ENCODE measurements at places on chromosomes 7 and 10.

- DNase-seq = no peak
These were observed 21.6 kb upstream of the GTPBP4 start for GRCh38 chr10:966466-967235.

- no peak for DNase-seq
These were observed 38.0 kb downstream of the PSAP start for GRCh38 chr10:71812913-71813590.

DNA sequence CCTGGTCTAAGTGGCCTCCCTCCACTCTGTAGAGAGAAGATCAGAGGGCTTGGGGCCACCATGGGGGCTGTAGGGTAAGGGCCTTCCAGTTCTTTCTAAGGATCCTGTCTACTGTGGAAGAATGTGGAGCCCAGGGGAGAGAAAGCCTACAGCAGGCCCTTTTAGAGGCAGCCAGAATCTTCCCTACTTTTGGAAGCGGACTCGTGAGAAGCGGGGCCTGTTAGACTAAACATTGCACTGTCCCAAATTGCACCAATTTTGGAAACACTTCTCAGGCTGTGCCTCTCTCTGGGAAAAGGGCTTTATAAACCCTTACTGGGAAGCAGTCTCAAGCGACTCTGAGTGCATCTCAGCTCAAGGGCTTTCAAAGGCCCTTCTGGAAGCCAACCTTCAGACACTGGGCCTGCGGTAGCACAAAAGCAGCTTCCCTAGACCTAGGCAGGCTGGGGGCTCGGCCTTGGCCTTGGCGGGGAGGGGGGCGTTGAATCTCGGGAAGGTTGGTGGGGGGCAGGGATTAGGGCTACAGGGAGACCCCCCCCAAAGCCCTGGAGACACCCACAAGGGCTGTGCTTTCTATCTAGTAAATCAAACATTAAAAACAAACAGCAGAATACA lies 298.1 kb downstream of the GFRA1 start:
- no peak for DNase-seq

GRCh38 chr10:74651565-74651964 lies 174.8 kb upstream of the KAT6B start:
- DNase-seq = no peak

DNA sequence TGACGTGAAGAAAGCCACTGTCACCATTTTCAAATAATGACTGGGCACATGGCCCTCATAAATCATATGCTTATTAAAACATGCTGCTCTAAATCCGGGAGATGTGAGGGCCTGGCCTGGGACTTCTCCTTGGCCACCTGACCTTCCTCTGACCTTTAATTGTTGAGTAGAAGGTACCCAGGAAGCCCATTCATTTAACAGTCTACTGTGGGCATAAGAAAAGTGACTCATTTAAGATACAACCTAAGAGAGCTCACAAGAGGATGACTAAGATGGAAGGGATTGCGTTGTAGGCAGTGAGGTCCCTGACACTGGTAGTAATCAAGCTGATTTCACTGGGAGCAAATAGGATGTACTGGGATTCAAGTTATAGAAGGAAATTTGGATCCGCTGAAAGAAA lies 203.4 kb upstream of the GPR26 start:
- no peak for DNase-seq

DNA sequence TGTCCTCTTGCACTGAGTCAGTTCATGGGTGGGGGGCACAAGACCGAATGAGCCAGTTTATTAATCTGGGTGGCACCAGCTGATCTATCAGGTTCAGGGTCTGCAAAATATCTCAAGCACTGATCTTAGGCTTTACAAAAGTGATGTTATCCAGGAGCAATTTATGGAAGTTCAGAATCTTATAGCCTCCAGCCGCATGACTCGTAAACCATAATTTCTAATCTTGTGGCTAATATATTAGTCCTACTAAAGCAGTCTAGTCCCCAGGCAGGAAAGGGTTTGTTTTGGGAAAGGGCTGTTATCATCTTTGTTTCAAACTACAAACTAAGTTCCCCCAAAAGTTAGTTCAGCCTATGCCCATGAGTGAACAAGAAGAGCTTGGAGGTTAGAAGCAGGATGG lies 33.9 kb downstream of the AKR1C8 start:
- DNase-seq = no peak

GRCh38 chr10:46553238-46554049 lies 3.0 kb downstream of the GPRIN2 start:
- no peak for DNase-seq

DNA sequence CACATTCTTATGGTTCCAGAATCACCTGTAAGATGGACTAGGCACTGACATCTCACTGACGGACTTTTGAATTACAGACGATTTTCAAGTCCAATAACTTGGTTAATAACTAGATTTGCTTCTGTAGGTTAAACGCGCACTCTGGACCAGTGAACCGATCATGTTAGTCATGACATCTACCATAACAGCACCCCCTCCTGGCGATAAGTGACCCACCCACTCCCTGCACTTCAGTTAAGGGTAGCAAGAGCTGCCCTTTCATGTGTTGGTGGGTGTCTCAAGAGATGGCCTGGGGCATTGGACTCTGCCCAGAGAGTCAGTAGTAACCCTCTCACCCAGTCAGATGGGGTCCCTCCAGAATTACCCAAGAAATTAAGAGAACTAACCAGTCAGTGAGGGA lies 12.9 kb downstream of the GRM8 start:
- no peak for DNase-seq

GRCh38 chr10:16992611-16993119 lies 136.9 kb downstream of the CUBN start:
- no peak for DNase-seq

DNA sequence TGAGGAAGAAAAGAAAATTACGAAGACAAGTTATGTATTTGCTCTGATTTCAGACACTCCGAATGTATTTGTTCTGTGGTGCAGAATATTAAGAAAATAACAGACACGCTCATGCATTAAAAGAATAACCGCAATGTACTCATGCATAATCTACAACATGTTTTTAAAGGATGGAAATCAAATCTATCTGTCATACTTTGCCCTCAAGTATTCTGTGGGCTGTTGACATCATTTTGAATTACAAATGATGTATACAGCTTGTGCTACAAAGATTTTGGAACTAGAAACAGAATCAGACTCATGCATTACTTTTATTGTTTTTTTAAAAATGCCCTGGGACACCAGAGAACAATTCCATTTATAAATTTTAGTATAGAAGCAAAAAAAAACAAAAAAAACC lies 69.9 kb downstream of the APBB1IP start:
- DNase-seq = no peak

DNA sequence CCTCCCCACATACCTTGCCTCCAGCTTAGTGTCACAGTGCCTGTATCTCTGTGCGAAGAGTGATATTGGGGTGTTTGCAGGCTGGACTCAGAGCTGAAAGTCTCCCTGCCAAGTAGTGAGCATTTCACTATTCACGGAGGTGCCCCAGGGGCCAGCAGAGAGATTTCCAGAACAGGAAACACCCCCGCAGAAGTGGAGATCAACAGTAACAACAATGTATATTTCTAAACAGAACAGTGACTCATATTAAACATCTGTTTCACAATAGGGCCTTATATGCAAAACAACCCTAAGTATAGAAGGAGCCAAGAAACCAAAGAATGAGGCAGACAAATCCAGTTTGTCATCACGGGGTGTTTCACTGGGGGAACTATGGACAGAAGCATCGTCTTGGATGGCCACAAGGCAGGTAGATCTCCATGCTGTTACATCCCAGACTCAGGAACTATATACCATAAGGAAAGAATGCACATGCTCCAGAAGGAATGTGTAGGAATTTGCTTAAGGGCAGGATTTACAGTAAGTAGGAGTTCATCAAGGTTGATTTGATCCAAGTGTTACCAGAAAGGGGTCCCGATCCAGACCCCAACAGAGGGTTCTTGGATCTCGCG lies 29.3 kb upstream of the CCL24 start:
- DNase-seq = peak; percentile 2

DNA sequence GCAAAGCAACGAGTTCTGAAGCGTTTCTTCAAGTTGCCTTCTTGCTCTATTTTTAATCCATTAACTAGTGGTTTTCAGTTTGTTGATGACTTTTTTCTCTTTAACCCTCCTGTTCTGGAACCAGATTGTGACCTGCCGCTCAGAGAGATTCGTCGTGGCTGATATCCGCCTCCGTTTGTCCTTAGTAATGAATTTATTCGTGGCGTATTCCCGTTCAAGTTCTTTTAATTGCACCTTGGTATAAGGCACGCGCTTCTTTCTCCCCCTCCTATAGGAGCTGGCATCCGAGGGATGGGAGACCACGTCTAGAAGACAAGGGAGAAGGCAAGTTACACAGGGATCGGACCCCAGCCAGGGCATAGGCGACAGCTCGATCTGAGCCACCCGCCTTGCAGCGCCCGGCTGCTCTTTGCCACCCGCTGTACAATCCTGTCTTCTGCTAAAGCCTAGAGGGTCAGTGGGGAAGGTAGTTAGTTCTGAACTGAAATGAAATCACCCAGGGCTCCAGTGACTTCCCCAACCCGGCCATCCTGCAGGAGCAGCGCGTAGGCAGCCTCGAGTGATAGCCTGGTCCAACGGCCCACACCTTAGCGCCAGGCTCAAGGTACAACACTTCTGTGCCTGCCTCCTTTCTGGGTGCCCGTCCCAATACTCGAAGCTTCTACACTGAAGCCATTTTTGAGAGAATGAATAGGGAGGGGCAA lies 1.6 kb downstream of the HOXA13 start:
- no peak for DNase-seq

GRCh38 chr10:21406595-21407193 lies 118.8 kb downstream of the SKIDA1 start:
- no peak for DNase-seq

GRCh38 chr10:103789771-103790201 lies 65.6 kb downstream of the SH3PXD2A start:
- no peak for DNase-seq

DNA sequence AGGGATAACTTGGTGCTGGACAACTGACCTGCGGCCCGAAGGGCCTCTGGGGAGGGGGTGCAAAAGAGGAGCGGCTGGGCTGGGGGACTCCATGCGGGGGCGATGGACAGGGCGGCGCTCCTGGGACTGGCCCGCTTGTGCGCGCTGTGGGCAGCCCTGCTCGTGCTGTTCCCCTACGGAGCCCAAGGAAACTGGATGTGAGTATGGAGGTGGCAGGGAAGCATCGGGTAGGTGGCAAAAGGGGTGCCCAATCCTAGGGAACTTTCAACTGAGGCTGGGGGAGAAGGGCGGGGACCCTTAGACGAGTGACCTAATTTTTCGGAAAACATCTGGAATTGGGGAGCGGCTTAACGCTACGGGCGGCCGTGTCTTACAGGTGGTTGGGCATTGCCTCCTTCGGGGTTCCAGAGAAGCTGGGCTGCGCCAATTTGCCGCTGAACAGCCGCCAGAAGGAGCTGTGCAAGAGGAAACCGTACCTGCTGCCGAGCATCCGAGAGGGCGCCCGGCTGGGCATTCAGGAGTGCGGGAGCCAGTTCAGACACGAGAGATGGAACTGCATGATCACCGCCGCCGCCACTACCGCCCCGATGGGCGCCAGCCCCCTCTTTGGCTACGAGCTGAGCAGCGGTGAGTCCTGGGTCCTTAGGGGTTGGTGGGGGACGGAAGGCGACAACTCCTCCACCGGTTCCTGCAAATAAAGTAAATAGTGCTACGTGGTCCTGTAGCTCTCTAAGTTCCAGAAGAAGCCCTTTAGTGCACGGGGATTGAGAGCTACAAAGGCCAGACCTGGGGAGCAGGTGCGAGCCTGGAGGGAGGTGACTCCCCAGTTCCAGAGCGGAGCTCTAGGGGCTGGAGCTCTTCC lies 622 bp downstream of the WNT16 start:
- DNase-seq = no peak

- peak; percentile 55 for DNase-seq
These were observed at the start of gene PAOX for GRCh38 chr10:133379152-133379800. Gene PAOX (plus strand): TSS chr10:133379262. CDS start chr10:133379317, 55 bp downstream.

- DNase-seq = no peak
These were observed 338.5 kb downstream of the SEMA3D start for GRCh38 chr7:84848219-84848973.

GRCh38 chr10:4721999-4722753 lies 103.8 kb upstream of the AKR1E2 start:
- no peak for DNase-seq

- no peak for DNase-seq
These were observed 132.3 kb downstream of the DPY19L1 start for GRCh38 chr7:34904987-34905386.

GRCh38 chr10:89414879-89415821 lies 782 bp downstream of the IFIT5 start:
- DNase-seq = peak; percentile 21

- DNase-seq = no peak
These were observed 356 bp downstream of the ADCYAP1R1 start for GRCh38 chr7:31052487-31052840.

- DNase-seq = no peak
These were observed 37.0 kb downstream of the NHLRC2 start for GRCh38 chr10:113891476-113891875.

DNA sequence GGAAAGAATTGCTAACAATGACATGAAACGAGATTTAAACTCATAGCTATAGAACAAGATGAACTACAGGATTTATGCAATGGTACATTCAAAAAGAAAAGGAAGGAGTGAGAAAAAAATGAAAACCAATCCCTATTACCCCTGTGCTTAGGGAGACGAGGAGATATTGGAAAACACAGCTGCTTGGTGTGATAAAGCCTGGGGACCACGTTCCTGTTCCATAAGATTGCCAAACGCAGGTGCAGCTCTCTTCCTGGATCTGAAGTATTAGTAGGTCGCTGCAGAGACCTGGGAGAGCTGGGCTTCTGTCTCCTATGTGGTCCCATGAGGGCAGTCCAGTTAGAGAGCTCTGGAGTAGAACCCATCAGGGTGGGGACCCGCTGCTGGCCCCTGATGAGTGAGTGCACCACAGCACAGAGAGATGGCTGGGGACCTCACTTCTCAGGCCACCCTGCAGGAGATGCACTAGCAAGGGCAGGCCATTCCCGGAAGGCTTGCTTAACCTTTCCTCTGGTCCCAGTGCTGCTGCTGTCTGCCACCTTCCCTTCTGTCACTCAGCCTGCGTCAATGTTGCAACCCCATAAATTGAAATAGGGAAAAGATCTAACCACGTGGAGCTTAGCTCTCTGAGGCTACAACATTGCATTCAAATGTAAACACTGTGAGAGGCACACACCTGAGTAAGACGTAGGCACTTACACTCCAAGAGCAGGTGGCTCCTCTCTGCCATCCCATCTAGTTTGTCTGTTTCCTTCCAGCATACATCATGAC lies 57.9 kb downstream of the MTPN start:
- no peak for DNase-seq

- no peak for DNase-seq
These were observed 316.5 kb upstream of the ZMIZ1 start for GRCh38 chr10:78752221-78752620.

- no peak for DNase-seq
These were observed 10.9 kb downstream of the MACC1 start for GRCh38 chr7:20206104-20206896.

Measured in activated T-helper 9 cell treated with anti-CD3 and anti-CD28 coated beads, Interleukin-2, amount 50 U/mL, for 16 hours (primary cell).